ENCODE measurements at places on chromosomes 13 and 19.

DNA sequence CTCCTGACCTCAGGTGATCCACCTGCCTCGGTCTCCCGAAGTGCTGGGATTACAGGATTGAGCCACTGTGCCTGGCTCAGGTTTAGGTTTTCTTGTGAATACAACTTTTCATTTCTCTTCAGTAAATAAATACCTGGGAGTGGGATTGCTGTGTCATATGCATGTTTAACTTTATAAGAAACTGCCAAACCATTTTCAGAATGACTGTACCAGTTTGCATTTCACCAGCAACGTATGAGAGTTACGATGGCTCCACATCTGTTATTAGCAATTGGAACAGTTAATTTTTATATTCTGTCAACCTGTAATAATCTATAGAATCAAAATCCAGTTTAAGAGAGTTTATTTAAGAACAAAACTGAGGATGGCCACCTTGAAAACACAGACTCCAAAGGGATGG, 52.2 kb downstream of the TEX26 start:
- no peak for DNase-seq

DNA sequence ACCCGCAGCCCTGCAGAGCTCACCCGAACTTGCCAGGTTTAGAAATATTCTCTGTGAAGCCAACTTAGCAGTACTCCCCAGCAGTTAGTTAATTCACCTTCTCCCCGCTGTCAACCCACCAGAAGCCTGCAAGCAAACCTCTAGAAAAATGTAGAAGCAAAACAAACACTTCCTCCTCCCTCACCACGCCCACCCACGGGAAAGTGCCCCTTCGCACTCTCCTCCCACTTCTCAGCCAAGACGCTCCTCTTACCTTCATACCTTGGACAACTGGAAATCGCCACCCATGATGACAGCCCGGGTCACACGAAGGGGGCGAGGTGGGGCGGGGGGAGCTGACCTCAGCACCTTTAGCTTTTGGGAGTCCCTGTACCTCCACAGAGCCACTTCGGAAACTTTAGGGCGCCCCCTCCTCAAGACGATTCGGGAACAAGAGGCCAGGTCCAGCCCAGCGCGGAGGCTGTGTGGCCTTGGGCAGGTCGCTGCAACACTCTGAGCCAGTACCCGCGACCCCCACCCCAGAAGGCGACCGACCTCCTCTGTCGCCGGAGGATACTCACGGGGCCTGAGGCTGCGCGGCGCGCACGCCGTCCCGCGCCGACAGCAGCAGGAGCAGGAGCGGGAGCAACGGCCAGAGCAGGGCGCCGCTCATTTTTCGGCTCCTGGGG, 485 bp downstream of the CPAMD8 start:
- no peak for DNase-seq

- DNase-seq, result no peak
Measured at GRCh38 chr13:110633776-110634175, 18.4 kb downstream of the NAXD start.

DNA sequence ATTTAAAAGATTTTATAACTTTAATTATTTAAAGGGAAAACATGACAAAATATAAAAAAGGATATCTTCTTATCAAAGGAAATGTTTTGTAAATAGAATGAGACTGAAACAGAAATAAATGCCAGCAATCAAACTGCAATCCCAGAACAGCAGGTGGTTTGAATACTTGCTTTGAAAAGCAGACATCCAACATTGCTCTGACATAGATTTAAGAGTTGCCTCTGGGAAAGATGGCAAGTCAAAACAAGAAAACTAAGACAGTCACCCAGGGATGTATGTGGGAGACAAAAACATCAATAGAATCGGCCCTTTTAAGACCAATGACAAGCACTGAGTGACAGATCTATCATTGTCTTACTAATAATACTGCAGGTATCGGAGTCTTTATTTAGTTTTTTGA, 789.7 kb upstream of the GPC6 start:
- no peak for DNase-seq

GRCh38 chr19:7213628-7214323, 80.4 kb downstream of the INSR start:
- DNase-seq, result no peak
